ENCODE measurements at places on chromosomes 7 and 10.
A peak's percentile ranks its signal among the peaks of the same experiment; 100 is the strongest.

DNA sequence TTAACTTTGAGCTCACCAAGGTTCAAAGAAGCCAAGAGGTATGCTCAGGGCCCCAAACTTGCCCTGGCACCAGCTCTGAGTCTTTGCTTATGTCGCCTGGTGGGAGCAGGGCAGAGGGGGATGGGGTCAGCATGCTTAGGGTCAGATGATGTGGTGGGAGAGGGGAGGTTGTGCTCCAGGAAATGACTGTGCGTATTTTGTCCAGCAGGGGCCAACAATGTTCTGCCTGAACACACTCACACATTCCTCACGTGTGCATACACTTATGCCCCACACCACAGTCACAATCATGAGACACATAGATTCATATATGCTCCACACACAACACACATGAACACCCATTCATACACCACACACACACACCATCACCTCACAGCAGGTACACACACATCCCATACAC lies 4.4 kb upstream of the RAMP3 start:
- DNase-seq = no peak

DNA sequence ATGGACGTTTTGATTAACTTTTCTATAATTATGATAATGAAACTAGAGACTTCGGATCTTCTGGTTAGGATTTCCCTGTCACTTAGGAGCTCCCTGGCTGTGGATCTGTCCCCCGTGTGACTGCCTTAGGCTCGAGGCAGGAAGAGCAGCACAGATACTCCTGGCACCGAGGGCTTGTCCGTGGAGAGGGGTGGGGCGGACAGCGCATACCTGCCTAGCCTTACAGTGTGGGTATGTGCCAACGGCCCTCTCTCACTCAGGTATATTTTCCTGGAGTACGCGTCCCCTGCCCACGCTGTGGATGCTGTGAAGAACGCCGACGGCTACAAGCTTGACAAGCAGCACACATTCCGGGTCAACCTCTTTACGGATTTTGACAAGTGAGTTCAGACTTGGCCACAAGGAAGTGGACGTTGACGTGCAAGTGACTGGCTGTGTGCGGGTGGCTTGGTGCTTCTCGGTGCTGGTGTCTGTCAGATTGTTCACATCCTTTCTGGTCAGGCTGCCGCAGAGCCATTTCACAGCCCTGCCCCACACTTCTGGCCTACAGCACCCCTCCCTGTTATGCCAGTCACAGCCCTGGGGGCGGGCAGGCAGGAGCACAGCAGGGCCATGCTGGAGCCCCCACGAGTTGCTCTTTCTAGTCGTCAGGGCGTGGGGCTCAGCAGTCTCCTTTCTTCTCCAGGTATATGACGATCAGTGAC lies 7.9 kb downstream of the EIF3B start:
- no peak for DNase-seq

DNA sequence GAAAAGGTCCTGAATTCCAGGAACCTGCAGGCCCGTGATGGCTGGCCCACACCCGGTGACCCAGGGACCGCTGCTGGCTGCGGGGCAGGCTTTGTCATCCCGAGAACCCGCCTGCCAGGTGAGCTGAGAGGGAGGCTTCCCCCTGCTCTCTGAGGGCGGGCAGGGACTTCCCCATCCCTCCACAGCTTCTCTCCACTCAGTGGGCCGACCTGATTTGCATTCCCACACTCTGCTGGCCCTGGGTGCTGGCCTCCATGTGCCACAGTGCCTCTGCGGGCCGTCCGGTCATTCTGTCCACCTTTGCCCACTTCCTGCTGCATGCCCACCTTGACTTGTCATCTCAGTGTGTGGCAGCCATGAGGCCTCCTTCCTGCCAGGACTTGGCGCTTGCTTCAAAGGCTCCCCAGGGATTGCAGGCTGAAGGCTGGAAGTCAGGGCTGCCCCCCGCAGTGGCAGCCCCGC lies 35.3 kb downstream of the PALD1 start:
- peak; percentile 51 for DNase-seq

- no peak for DNase-seq
Observed at GRCh38 chr7:105672801-105673200, 91.5 kb upstream of the EFCAB10 start.

- DNase-seq = peak; percentile 46
Observed at GRCh38 chr10:68550747-68551411, 9.3 kb upstream of the TET1 start.

GRCh38 chr7:79953130-79953529 lies 181.5 kb upstream of the GNAI1 start:
- no peak for DNase-seq

DNA sequence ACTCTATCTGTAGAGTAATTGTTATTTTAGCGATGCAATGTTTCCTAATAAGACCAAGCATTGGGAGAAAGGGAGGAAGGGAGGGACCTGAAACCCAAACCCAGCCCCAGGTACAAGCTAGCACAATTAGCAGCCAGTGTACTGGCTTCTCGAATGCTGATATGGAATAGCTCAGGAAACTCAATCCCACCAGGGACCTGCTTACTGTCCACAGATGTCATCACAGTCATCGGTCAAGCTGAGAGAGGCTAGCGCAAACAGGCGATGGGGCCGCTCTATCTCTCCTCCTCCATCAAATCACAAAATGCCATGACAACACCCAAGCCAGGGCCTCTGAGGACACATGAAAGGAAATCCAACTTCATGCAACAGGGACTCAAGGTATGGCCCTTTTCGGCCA lies 192.1 kb downstream of the KCNMA1 start:
- DNase-seq = no peak

GRCh38 chr10:130196511-130197487 lies 60.6 kb downstream of the GLRX3 start:
- no peak for DNase-seq

- DNase-seq = no peak
Observed at GRCh38 chr10:976316-976715, 11.9 kb upstream of the GTPBP4 start.

GRCh38 chr10:57791546-57791945 lies 476.1 kb downstream of the IPMK start:
- no peak for DNase-seq

GRCh38 chr7:51366930-51367613 lies 50.5 kb upstream of the COBL start:
- peak; percentile 28 for DNase-seq

DNA sequence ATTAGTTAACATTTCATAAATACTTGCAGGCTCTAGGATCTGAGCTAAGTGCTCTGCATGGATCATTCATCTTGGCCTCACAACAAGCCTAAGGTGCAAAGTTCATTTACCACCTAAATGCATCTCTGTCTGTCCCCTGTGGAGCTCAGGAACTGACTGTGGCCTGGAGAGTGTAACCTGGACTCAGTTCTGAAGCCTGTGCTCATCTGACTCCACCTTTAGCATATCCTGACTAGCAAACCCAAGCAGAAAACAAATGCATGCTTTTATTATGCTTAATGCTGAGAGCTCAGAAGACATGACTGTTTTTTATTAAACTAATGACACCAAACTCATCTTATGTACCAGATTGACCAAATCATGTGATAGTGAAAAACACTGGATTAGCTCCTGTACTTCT lies 245.6 kb upstream of the INHBA start:
- DNase-seq = no peak

GRCh38 chr7:30852308-30852684 lies 59.4 kb upstream of the AQP1 start:
- DNase-seq = no peak

- DNase-seq = no peak
Observed at GRCh38 chr7:155705623-155706360, 61.3 kb downstream of the RBM33 start.

DNA sequence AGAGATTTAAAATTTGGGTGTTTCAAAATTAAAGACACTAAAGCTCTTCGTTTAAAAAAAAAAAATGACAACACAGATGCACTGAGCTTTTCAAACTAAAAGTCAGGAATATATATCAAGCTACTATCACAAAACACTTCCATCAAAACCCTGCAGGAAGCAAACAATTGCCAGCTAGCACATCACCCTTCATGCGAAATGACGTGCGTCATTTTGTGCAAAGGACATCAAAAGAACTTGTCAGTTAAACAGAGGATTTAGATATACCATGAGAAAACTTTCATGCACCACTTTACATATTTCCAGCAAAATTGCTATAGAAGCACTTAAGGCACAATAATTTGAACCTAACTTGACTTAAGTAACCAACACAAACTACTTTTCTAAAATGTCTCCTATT lies 264.7 kb downstream of the GRM8 start:
- no peak for DNase-seq

DNA sequence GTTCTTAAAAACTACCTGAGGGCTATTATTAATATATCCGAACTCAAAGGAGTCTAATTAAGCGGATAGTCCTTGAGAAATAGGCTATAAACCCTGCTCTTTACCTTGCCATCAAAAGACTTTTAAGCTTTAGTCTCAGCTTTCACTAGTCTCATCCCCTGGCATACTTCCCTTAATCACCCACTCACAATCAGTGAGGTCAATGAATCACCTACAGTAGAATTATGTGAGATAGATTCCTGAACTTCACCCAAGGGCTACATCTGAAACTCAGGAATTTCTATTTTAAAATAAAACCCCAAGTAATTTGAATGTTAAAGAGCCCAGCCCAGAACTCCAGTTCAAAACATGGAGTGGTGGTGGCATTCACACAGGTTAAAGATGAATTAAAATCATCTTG lies 108.7 kb downstream of the ETV1 start:
- no peak for DNase-seq

DNA sequence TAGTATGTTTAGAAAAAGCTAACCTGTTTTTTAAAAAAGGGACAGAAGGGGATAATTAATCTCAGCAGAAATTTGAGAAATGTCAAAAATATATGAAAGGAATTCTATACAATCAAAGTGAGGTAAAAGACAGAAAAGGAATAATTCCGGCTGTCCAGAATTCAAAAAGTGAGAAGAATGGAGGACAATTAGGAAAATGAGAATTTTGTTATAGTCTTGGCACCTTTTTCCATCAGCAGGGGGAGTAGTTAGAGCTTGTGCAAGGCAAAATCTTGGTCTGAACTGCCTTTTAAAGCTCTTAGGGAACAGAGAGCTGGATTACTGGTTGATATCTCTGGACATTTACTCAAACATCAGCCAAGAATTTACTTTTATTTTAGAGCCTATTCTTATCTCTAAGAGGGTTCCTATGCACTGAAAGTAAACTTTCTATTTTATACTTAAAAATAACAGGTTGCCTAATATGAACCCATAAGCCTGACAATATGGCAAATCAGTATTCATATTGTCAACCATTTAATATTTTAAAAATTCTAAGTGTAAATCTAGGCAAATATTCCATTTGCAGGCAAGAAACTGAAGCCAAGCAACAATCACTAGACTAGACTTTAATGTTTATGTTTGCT lies 185.6 kb downstream of the ANK3 start:
- no peak for DNase-seq

- DNase-seq = no peak
Observed at GRCh38 chr7:11294218-11294617, 320.5 kb downstream of the PHF14 start.

GRCh38 chr7:80213814-80214213 lies 79.2 kb downstream of the GNAI1 start:
- no peak for DNase-seq

- DNase-seq = no peak
Observed at GRCh38 chr7:90968871-90969270, 295.4 kb upstream of the FZD1 start.

DNA sequence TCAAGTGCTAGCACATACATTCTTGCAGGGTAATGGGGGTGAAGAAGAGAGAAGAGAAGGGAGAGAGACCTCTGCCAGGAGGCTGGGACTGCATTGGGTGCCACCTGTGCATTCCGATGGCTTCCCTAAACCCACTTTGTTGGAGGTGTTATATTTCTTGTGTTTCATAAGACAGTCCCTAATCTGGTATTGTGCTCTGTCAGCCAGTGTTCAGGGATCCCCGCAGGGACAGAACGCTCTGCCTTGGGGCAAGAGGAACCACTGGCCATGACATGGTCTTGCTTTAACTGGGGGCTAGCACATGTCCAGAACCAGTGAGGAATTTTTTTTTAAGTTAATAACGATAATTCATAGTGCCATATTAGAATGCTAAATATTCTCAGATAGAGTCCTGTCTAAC lies 365.2 kb upstream of the GALNT17 start:
- no peak for DNase-seq

DNA sequence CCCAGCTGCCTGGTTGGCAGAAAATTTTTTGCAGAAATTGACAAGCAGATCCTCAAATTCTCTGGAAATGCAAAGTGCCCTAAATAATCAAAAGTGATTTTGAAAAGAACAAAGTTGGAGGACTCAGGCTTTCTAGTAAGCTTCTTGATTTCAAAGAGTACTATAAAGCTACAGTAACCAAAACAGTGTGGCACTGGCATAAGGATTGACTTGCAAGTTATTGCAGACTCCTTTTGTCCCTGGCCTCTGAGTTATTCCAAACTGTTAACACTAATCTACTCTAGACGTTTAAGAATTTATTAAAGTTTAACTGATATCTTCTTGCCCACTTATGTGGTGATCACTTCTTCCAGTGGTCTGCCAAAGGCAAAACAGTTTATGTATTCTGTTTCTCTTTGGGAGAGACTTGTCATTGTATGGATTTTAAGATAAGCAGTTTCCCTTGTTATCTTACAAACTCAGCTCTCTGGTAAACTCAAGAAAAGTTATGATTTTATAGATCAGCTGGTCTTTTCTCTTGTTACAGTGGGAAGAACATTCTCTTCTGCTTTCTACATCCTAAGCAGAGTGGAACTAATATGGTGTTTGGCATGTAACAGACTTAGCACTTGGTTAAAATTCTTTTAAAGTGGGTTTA lies 41.4 kb downstream of the LOXL4 start:
- no peak for DNase-seq

- DNase-seq = no peak
Observed at GRCh38 chr7:69674701-69675182, 76.5 kb downstream of the AUTS2 start.

DNA sequence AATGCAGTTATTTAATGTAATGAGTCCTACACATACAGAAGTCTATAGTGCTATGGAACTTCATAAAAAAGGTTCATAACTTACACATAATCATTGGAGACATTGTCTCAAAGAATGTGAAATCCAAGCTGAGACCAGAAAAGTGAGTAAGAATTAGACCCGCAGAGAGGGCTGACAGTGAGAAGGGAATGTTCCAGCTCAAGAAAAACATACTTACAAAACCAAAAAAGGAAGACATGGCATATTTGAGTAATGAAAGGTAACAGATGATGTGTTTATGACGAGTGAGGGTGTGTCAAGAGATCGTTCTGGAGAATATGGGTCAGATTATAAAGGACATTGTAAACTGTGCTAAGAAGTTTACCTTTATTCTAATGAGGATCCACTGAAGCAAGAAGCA lies 566.5 kb downstream of the ATRNL1 start:
- DNase-seq = no peak

DNA sequence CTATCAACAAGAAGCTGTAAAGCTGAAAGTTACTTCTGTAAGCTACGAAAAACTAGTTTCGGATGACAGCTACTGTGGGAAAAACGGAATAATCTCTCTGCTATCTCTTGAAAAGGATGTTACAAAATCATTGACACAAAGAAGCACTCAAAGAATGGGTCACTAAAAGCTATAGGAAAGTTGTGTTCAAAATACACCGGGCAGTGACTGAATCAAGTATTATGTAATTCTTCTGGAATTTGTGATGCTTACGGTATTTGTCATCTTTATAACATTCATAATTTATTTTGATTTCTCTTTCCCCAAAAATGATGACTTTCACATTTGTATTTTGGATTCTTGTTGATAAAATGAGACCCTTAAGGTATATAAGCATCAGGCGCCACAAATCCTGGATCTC lies 112.1 kb upstream of the KLF6 start:
- DNase-seq = no peak
